Activated CD8-positive, alpha-beta memory T cell treated with anti-CD3 and anti-CD28 coated beads, Interleukin-2, amount 50 U/mL, for 48 hours (primary cell): ENCODE measurements at places on chromosomes 5 and 9.

DNA sequence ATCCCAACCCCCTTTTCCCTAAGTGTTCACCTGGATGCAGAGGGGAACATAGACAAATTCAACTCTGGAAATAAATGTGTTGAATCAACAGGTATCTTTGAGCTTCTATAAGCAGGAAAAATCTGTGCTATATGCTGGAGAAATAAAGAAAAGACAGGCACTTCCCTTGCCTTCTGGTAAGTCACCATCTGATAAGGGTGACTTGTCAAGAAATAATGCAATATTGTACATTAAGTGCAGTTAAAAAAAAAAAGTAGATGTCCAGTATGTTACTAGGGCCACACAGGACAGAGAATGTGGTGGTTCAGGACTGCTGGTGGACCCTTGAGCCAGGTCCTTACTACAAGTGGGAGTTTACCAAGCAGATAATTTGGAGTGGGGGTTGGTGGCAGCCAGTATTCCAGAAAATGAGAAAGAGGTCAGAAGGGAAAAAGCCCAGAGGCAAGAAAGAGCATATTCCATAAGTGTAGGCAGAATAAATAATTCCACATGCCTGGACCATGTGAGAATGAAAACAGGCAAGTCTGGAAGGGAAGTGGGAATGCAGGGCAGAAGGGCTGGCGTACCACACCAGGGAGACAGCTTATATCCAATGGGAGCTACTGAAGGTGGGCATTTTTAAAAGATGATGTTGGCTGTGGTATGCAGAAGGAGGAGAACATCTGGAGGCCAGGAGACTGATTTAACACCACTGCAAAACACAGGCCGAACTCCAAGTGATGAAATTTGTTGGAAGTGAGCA lies 209.9 kb downstream of the SEMA5A start:
- DNase-seq = no peak

GRCh38 chr5:165695796-165696195 lies 2190.4 kb downstream of the MAT2B start:
- no peak for DNase-seq

DNA sequence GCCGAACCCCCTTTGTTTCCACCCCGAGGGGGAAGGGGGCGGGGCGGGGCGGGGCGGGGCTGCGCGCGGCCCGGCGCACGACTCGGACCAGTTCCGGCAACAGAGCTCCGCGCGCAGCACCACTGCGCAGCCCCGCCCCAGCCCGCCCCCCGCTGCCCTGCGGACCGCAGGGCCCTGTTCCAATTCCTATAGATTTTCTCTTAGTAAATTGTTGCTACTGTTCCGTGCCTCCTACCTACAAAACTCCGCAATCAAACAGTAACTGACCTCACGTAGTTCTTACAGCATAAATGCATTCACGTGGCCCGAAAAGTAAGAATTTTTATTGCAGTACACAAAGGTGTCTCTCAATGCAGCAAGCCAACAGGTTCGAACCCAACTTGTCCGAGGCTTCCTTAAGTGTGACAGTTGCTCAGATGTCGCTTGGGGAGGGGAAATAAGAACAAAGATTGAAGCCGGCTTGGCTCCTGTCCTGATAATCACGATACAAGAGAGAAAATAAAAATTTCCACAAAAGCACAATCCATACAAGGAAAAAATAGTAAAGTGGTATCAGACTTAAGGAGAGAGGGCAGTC lies 1.2 kb upstream of the RNF38 start:
- no peak for DNase-seq

GRCh38 chr9:7053903-7054302 lies 296.1 kb downstream of the KDM4C start:
- DNase-seq = no peak

DNA sequence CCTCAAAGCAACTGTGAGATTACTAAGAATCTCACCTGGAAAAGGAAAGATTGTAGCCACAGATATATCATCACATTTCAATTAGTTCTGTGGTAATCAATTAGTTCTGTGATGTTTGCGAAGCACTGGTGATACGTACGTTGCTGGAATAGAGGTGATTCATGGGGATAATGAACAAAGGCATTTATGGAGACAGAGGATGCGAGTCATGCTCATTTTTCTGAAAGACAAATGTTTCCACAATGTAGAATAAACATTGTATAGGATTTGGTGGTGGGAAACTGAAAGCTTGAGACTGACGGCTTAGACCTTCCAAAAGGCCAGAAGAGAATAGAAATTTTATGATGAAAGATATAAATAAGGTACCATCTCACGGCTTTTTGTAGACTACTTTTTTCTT lies 507.3 kb upstream of the TYRP1 start:
- no peak for DNase-seq

DNA sequence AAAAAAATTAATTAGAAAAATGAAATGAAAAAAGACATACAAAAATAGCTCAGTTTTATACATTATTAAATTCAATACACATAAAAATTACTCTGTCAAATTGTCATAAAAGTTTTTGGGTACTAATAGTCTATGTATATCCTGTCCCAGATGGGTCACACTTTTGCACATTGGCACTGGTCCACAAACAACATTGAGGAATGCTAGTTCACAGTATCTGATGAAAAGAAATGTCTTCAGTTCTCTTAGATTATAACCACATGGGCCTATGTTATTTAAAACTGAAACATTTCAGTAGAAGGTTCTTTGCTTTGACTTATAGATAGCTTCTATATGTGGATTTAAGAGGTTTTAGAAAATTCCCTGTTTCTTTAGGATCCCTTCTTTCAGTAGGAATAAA lies 39.8 kb downstream of the LNPEP start:
- no peak for DNase-seq

- DNase-seq = no peak
Observed at GRCh38 chr9:136688274-136689107, 1.2 kb upstream of the AGPAT2 start.

DNA sequence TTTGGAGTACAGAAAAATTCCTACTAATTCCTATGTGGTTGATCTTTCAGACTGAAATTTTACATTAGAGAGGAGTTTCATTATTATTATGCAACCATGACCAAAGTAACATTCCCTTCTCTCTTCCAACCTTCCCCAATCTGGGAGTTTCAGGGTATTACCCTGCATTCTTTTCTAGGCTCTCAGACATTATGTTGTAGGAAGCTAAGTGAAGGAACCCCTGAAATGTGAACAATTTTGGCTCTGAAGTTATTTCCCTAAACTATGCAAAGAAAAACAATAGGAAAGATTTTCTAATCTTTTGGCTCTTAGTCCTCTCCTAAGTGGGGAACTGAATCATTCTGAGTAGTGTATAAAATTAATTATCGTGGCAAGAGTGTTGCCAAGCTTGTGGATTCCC lies 63.3 kb upstream of the ZFAND5 start:
- DNase-seq = no peak

GRCh38 chr9:79672236-79672635 lies 100.5 kb downstream of the TLE4 start:
- no peak for DNase-seq

- no peak for DNase-seq
Observed at GRCh38 chr5:146218168-146218567, 14.8 kb downstream of the RBM27 start.

GRCh38 chr9:135809166-135809565 lies 98.2 kb downstream of the CAMSAP1 start:
- DNase-seq = no peak

DNA sequence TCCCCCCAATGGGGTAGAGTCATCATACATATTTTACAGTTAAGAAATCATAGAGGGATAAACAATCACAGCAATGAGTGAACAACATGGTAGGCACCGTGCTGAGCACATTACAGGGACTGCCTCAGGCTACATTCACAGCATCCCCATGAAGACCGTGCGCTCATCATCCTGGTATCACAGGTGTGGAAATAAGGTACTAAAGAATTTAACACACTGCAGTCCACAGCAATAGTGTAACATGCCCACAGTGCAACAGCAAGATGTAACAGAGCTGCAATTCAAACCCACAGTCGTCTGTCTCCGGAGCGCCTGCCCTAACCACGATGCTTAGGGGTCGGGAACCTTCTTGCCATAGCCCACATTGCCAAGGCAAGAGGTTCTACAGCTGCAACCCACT lies 5.6 kb downstream of the SLIT3 start:
- DNase-seq = no peak
